ENCODE measurements at places on chromosomes 6 and 20.

DNA sequence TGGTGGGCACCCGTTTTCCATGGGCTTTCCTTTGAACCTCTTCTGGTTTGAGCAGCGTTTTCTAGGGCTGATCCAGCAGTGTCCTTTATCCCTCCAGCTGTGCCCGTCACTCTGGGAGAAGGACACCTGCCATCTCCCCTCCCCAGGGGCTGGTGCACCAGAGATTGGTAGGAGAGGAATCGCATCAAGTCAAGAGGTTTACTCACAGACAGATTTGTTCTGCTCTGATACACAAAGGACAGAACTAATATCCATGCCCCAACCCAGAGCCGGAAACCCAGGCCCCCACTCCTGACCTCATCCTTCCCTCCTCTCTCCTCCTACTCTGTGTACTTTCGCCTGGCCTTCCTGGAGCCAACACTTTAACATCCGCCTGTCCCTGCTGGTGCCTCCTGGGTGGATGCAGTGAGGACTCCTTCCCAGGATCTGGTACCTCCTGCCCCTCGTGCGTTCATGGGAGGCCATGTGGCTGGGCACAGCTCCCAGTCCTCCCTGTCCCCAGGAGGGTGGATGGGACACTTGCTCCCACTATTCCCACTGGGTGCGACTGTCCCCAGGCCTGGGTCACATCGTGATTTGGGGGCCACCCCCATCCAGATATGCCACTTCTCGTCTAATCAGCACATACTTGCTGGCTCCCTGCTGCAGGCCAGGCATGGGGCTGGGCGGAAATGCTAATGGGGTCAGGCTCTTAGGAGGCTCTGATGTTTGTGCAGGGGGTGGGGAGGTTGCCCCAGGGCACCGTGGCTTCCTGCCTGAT lies 286.3 kb downstream of the CDH4 start:
- no peak for DNase-seq

DNA sequence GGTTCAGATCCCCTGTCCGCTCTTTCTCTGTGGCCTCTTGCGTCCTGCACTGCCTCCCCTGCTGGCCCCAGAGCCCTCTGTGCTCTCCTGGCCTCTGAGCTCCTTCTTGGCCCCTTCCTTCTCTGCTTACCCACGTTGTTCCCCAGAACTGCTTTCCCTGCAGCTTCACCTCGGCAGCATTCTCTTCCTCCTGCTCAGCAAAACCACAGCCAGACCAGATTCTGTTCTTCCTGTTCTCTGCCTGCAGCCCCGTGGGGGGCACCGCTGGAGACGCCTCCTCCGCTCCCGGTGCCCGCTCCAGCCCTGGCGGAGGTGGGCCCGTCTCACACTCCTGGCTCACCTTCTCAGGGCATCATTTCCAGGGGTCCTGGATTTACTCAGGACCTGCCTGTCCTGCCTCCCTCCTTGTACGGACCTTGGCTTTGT lies 59.7 kb downstream of the TCP11 start:
- DNase-seq = no peak

- DNase-seq = no peak
Measured at GRCh38 chr20:52539891-52540290, 348.3 kb upstream of the ZFP64 start.

- DNase-seq = no peak
Measured at GRCh38 chr20:24703284-24703610, 233.8 kb downstream of the SYNDIG1 start.

DNA sequence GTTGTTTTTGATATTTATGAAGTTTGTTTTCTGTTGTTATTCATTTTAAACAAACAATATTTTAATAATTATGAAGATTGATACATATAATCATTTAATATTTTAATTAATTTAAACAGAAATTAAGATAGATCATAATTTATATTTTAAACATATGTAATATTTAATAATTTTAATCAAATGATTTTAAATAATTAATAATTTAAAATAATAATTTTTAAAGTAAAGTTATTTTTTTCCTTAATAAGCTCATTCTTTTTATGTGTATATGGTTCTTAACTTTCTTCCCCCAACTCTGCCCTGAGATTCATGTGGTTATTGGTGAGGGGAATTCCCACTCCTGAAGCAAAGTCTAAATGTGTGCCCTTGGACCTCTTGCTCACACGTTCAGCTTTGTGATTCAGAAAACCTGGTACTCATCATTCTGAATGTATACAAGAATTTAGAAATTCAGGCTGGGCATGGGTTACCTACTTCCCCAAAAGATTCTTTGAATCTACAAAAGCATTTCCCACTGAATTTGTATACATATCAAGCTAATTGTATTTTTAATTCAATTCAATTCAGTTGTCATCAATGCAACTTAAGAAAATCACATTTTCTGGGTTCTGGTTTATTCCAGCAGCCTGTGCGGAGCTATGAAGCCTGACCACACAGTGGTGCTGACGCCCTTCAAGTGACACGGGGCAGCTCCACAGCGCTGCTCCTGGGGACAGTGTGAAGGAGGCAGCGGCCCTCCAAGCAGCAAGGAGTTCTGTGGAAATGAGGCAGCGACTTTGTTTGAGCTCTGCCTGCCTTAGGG lies 168.9 kb upstream of the UST start:
- peak; percentile 87 for DNase-seq

- DNase-seq = no peak
Measured at GRCh38 chr20:59565768-59566461, 38.4 kb upstream of the PHACTR3 start.

DNA sequence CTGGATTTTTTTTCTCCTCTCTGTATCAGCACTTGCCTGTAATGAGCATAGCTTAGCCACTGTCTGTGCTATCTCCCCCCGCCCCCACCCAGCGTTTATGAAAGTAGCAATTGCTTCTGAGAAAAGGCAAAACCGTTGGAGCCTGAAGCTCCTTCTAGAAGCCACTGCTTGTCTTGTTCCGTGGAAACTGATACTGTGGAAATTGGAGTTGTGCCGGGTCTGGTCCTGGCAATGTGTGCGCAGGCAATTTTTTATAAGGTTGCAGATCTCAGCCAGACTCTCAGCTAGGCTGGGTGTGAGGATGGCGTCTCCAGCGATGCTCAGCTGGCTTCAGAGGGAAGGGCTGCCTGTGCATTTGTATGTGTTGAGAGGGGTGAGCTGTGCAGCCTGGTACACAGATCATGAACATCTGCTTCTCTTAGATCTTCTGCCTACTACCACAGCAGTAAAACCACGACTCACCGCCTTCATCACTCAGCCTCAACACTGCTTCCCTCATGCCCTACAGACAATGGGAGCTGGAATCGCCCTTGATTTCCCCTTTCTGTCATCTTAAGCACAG lies 72.4 kb upstream of the GTSF1L start:
- no peak for DNase-seq

- no peak for DNase-seq
Measured at GRCh38 chr6:53984163-53984562, 127.1 kb upstream of the MLIP start.

DNA sequence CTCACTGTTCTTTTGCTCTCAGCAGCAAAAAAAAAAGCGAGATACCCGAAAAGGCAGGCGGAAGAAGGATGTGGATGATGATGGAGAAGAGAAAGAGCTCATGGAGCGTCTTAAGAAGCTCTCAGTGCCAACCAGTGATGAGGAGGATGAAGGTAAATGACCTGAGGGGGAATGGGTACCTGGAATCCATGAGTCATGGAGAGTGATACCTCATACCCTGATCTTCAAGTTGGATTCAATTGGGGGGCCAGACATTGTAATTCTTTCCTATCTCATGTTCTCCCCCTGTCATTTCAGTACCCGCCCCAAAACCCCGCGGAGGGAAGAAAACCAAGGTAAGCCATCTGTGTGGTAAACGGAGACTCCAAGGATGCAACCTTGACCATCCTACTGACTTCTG lies 6.8 kb downstream of the ABCF1 start:
- DNase-seq = no peak

DNA sequence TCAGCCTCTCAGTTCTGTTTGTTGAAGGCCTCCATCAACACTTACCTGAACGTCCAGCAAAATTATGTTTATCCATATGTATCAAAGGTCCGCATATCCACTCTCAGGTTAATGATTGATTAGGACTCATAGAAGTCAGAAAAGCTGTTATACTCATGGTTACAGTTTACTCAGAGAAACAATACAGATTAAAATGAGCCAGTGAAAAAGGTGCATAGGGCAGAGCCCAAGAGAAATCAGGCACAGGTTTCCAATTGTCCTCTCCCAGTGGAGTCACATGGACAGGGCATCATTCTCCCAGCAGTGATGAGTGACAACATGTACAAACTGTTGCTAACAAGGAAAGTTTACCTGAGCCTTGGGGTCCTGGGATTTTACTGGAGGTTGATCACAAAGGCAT lies 36.2 kb downstream of the THEMIS start:
- DNase-seq = no peak

GRCh38 chr6:3800850-3801591 lies 48.2 kb upstream of the FAM50B start:
- DNase-seq = peak; percentile 47

DNA sequence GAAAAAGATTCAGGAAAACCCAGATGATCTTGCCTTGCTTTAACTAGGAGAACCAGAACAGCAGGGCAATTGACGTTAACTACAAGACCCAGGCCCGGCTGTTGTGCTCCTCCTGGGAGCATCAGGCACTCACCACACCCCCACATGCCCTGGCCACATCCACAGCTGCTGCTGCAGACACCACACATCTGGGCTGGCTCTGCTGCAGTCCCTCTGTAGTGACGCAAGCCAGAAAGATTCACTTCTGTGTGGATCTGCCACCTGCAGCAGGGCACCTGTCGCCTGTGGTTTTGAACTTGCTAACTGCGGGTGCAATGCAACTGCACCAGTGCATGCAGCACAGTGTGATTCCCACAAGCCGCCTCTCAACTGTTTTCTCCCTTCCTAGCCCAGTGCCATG lies 228.8 kb downstream of the SYNDIG1 start:
- DNase-seq = no peak

DNA sequence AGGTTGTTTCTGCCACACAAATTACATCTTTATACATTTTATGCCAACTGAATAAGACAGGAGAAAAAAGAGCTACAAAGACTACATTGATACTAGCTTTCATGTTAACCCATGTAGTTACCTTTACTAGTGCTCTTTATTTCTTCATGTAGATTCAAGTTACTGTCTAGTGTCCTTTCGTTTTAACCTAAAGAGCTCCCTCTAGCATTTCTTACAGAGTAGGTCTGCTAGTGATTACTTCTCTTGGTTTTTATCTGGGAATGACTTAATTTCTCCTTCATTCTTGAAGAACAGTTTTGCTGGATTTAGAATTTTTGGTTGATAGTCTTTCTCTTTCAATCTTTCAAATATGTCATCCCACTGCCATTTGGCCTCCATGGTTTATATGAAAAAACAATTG lies 21.2 kb upstream of the NOP56 start:
- no peak for DNase-seq

DNA sequence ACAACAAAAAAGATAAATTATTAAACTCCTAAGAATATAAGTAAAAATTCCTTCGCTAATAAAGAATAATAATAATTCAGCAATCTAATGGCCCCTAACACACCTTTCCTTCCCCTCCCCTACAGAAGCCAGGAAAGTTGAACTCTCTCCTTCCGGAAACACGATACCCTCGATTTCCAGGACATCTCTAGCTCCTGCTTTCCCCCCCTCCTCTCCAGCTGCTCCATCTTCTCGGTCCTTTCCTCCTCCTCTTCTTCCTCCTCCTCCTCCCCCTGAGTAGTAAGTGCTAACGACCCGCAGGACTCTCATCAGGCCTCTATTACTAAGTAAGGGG lies 603 bp downstream of the TASP1 start:
- DNase-seq = no peak

DNA sequence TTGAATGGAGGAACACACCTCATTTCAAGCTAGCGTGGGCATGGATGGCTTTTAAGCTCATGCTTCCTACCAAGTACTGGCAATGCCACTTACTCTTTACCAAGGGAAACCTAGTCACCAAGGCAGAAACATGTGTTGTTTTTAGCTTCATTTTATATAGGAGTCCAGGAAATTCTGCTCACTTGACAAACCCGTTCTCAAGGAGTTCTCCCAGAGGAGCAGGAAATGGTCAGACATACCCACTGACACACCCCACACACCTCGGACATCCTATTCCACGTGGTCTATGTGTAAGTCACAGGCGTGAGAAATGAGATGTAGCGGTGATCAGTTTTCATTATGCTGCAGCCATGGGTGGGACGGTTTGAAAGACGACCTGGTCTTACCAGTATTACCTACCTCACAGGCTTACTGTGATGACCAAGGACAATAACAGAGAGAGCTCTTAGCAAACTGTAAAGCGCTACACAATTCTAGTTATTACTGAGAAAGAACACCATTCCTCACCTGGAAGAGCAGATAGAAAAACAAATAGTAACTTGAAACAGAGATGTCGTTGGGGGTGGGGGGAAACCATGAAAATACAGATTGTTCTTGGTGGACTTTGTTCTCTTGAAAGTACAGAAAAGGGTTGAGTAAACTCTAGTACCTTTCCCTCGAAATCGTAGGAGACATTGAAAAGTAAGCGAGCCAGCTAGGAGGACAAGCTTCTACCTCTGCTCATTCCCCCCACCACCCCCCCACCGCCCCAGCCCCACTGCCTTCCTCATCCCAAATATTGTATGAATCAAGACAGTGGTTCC lies 1.7 kb downstream of the CNKSR3 start:
- DNase-seq = no peak

GRCh38 chr6:26230351-26230750 lies 134.6 kb upstream of the BTN3A2 start:
- no peak for DNase-seq

DNA sequence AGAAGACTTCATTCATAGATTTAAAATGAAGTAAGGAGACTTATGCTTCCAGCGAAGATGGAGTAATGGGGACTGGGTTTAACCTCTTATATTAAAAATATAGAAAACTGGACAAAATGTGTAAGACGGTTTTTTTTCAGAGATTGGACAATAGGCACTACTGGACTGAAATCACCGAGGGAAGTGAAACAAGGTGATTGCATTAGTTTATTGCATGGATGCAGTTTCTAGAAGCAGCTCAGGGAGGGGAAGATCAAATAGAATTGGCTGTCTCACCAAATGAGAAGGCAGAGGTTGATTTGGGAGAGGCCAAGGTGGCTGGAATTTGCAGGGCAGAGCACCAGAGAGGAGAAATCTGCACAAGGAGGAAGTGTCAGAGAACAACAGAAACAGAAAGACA lies 162.6 kb downstream of the DNAH8 start:
- no peak for DNase-seq

DNA sequence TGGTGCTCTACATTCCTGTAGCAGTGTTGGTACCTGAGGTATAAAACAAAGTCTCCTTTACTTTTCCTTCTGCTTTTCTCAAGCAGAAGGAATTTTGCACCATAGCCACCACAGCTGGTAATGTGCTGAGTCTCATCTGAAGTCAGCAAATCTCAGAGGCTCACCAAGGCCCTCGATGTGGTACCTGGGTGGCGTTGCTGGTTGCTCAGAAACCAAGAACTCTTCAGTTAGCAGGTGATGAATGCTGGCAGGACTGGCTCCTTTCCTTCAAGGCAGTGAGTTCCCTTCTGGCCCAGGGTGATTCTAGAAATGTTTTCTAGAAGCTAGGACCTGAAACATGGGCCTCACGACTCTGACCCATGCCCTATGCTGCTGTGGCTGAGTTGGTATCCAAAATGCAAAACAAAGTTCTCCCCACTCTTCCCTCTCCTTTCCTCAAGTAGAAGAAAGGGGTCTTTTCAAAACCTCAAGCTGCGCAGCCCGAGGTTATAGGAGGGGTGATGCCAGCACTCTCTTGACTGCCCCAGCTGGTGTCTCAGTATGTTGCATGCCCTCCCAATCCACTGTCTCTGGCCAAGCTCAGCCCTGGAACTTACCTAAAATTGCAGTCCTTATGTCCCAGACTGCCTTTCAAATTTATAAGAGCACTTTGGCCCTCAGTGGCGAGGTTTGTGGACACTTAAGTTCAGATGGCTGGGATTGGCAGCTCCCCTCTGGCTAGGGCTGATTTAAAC lies 592.3 kb downstream of the FRK start:
- no peak for DNase-seq

Data from left ventricle myocardium superior (tissue), 1 donor.